HFFc6 (cell line): ENCODE measurements at places on chromosomes 2 and 18. TPM values are rescaled to one million over a fixed set of nuclear protein-coding genes. Genes with fewer than 3 reads are reported as not detected.

- H3K27ac ChIP-seq: no peak overlapping the region
- peaks cover 60% of the 10 kb centered on the region for H3K4me1 ChIP-seq
- no peak for DNase-seq
Measured at GRCh38 chr2:159078443-159078842, 110.0 kb downstream of the TANC1 start.

DNA sequence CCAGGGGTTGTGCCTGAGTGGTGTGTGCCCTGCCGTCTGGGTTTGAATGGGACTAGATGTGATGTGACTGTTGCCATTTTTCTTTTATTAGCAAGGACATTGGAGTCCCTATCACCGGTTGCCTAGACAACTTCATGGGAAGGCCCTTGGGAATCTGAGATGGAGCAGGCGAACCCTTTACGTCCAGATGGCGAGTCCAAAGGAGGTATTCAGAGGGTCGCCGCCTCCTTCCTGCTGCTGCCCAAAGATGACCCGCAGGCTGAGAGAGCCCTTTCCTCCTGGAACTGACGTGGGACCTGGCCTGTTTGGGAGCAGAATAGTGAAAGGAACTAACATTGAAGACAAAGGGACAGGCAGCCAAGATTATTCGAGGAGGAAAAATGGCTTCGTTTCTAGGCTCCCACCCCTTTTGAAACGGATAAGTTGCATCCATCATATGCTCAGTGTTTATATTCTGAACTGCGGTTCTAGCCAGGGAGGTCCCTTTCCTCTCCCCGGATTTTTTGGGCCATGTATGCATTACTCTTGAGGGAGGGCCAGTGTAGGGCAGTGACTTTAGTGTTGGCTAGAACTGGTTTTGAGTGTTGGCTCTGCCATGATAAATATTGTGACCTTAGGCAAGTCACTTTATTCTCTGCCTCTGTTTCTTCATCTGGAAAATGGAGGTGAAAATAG is 673 bp downstream of the CENPO start:
- peak; percentile 37 for DNase-seq
- H3K4me3 ChIP-seq: peak overlapping the region; percentile 99
- peak overlapping the region; percentile 100 for H3K27ac ChIP-seq

GRCh38 chr2:42784204-42784880 is 8.0 kb downstream of the HAAO start:
- DNase-seq: no peak
- no peak overlapping the region for H3K27ac ChIP-seq
- H3K4me3 ChIP-seq: no peak overlapping the region
- H3K4me1 ChIP-seq: no peaks in the 10 kb centered on the region
- H3K36me3 ChIP-seq: no peaks in the 10 kb centered on the region; the same call in 1 of the 2 replicates

Gene CCDC74B
- 3.1 to 4.8 TPM (median 3.4 TPM) in 3 replicates for total RNA-seq

DNA sequence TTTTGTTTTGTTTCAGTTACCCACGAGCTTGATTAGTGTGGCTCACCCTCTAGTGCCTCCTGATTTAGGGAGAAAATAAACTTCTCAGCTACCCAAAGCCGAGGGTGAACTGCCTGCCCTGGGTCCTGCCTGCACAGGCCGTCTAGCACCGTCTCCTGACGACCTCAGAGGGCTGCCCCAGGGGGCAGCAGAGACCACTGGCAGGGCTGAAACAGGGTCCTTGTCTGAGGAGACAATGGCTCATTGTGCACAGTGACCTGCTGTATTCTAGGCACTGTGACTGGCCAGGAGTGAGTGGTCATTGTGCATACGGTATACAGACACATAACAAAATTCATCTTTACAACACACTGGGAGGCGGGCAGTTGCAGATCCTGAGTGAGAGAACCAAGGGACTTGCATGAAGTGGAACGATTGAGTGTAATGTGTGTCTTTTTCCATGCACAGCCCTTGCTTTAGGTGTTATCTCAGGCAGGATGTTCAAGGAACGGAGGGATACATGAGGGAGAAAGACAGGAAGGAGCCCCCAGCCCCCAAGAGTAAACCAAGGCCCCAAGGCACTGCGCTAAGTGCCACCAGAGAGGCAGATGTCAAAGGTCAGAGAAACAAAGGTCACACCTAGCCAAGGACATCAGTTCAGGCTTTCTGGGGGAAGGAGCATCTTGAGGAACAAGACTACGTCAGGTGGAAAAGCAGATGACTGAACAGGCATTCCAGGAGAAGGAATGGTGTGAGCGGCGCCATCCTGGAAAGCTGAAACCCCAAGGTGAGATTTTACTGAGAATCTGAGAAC is 421.3 kb downstream of the LPIN1 start:
- H3K4me3 ChIP-seq: no peak overlapping the region
- peaks cover 5% of the 10 kb centered on the region for H3K27me3 ChIP-seq
- DNase-seq: no peak
- no peaks in the 10 kb centered on the region for H3K36me3 ChIP-seq
- no peak overlapping the region for H3K27ac ChIP-seq
